ENCODE measurements at places on chromosomes 1 and 21.

DNA sequence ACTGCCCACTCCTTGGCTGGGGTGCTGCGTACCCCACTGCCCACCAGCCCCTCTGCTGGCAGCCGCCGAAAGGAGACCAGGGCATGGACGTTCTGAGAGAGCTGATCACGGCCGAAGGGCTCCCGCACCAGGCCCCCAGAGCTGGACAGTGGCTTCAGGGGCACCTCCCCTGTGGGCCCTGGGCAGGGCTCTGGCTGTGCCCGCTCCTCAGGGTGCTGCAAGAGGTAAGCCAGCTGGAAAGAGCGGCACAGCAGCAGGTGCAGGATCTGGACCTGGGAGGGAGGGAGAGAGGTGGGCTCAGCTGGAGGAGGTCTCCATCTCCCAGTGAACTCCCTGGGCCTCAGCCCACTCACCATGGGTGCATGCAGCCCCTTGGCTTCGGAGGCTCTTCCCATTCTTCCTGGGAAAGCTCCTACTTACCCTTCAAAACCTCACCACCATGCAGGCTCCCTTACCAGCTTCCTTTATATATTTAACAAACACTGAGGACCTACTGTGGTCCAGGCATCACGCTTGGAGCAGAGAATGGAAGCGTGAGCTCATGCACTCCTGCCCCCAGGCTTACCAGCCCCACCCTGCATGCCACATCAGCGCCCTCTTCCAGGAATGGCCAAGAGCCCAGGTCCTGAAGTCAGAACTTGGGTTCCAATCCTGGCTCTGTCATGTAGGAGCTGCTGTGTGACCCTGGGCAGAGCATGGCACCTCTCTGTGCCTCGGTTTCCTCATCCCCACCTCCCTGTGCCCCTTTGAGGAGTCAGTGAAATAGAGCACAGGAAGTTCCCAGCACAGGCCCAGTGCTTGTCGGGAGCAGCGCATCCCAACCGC, 6.8 kb upstream of the KIF17 start:
- no peak for DNase-seq

- no peak for DNase-seq
Measured at GRCh38 chr1:91603409-91603808, 102.8 kb downstream of the CDC7 start.

DNA sequence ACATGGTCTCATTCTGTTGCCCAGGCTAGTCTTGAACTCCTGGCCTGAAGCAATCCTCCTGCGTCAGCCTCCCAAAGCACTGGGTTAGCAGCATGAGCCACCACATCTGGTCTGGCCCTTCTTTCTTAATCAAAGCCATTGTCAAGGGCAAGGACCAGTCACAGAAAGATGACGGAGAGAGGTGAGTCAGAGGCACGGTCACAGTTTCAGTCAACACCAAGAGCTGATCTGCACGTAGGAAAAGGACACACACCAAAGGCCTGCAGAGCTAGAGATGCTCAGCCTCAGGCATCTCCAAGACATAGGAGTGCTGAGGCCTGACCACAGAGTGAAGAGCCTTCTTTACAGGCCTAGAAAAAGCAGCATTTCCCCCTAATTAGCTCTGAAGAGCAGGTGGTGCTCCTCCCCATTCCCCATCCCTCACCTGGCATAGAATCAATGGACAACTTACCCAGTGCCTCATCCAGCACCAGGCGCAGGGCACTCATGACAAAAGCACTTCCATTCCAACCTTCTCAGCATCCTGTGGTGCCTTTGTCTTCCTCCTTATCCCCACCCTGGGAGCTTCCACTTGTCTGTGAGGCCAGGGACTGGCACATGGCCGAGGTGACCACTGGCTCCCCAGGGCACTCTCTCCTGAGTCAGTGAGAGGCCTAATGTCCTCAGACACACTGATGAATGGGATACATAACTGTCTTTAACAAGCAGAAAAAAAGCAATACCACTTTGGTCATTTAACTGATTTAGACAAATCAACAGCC, 139.8 kb downstream of the AJAP1 start:
- DNase-seq = no peak

DNA sequence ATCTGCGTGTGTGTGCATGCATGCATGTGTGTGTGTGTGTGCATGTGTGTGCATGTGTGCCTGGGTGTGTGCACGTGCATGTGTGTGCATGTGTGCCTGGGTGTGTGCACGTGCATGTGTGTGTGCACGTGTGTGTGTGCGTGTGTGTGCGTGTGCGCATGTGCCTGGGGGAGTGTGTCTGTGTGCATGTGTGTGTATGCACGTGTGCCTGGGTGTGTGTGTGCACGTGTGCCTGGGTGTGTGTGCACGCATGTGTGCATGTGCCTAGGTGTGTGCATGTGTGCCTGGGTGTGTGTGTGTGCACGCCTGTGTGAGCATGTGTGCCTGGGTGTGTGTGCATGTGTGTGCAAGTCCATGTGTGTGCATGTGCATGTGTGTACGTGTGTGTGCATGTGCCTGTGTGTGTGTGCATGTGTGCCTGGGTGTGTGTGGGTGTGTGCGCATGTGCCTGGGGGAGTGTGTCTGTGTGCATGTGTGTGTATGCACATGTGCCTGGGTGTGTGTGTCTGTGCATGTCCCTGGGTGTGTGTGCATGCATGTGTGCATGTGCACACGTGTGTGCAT, 29.3 kb upstream of the COL6A2 start:
- DNase-seq = no peak

GRCh38 chr1:226919587-226919986, 20.5 kb upstream of the COQ8A start:
- DNase-seq = no peak

DNA sequence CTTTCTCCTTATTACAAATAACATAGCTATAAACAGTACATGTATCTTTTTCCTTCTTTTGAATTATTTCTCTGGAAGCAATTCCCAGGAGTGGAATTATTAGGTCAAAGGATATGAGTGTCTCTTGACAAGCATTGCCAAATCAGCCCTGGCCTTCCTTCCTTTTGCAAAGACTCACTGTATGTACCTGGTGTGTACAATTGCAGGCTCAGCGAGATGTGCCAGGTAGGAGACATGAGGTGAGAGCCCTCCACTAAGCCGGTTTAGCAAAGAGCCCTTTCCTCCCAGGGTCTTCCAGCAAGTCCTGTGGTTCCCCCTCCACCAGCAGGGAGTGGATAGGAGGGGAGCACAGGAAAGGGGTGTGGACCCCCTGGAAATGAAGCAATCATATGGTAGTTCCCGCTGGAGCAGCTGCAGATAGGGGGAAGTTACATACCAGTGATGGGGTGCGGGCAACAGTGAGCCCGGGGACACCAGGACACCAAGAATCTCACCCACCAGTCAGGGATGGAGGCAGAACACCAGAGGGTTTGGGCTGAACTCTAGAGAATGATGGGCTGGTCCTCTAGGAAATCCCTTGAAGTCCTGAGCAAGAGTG, 18.3 kb downstream of the RCSD1 start:
- DNase-seq = no peak

DNA sequence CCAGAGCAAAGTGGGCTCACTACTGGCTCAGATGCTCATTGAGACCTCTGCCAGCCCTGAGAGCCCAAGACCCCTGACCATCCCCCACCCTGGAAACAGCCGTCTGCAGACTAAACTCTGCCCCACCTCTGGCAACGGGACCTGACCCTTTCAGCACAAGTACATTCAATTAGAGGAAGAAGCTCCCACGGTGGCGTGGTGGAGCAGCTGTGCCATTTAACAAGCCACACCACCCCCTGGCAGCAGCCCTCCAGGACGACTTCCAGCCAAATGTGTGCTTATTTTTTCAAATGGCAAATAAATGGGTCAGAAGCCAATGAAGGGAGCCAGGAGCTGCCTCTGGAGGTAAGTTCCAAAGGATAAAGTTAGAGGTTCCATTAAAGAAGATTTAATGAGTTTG, 226.7 kb downstream of the NPHP4 start:
- DNase-seq = peak; percentile 10

GRCh38 chr21:40067751-40068150, 200.5 kb downstream of the PCP4 start:
- DNase-seq = no peak

Data from LNCaP clone FGC (cell line).